Naive thymus-derived CD8-positive, alpha-beta T cell (primary cell): ENCODE measurements at places on chromosomes 11 and 22.

GRCh38 chr22:28048529-28048928 is 129.5 kb upstream of the PITPNB start:
- DNase-seq = no peak

GRCh38 chr11:72784662-72785061 is 9.2 kb downstream of the STARD10 start:
- DNase-seq = no peak

GRCh38 chr11:9535189-9535781 is 38.2 kb upstream of the WEE1 start:
- peak; percentile 44 for DNase-seq

GRCh38 chr22:20423008-20423905 is 14.4 kb downstream of the SCARF2 start:
- no peak for DNase-seq

- no peak for DNase-seq
These were observed 38.6 kb downstream of the ETS1 start for GRCh38 chr11:128548649-128549255.

DNA sequence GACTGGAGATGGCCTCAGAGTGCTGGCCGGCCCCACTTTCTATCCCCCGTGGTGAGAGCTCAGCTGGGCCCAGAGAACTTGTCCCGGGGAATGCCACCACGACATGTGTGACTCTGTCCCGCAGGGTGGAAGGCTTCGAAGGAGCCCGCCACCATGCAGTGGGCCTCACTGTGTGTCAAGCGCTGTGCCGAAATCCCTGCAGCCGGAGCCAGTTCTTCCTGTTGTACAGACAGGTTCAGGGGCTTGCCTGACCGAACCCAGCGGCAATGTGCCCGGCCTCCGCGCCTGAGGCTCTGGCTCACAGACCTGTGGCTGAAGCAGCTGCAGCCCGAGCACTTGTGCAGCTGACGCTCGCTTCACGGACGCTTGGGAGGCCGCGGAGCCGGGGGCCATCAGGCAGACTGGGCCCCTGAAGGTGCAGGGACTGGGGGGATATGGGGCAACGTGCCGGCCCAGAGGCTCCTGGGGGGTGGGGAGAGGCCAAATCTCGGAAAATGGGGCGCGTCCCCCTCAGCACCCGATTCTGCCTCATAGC is 650 bp downstream of the PPM1F start:
- DNase-seq = peak; percentile 2

GRCh38 chr22:31079095-31079642 is 1.9 kb upstream of the SMTN start:
- no peak for DNase-seq

- DNase-seq = no peak
These were observed 108.1 kb downstream of the KIAA1671 start for GRCh38 chr22:25060522-25061071.

DNA sequence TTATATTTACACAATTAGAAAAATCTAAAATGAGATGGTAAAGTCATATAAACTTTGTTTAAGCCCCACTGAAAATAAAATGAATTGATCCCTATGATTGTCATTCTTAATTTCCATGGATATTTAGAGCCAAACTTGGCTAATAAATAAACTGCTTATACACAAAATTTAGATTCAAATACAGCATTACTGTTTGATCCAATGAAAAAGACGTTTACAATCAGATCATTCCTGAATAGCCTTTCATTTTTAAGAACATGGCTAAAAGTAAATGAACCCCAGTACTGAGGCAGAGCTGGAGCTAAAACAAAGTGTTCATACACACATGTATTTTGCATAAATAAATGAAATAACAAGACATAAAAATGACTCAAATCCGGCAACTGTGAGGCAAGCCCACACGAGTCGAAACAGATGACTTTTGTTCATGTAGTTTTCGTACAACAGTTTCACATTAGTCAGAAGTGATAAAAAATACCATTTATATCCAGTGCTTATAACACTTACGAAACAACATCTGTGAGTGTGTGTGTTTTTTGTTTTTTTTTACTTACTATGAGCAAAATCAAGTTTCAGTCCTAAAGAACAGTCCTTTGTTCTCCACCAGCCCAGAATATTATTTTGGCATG is 386.5 kb downstream of the SOX6 start:
- no peak for DNase-seq

DNA sequence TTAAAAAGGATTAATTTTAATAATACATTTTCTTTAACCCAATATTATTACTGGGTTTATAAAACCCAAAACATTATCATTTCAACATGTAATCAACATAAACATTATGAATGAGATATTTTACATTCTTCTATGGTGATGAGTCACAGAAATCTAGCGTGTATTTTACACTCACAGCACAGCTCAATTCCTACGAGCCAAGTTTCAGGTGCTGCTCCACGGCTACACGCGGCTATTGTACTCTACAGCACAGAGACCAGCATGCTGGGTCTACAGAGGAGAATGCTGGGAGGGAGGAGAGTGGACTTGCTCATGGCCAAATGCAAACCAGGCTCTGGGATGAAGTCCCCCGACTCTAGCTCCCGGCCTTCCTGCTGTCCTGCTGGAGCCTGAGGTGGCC is 72.0 kb upstream of the LMO1 start:
- DNase-seq = no peak

GRCh38 chr22:49785841-49786471 is 41.7 kb downstream of the BRD1 start:
- DNase-seq = no peak

GRCh38 chr11:113460469-113460868 is 14.7 kb downstream of the DRD2 start:
- DNase-seq = no peak
